Tibial artery (tissue), 4 donors: ENCODE measurements at places on chromosomes 16 and 17.

DNA sequence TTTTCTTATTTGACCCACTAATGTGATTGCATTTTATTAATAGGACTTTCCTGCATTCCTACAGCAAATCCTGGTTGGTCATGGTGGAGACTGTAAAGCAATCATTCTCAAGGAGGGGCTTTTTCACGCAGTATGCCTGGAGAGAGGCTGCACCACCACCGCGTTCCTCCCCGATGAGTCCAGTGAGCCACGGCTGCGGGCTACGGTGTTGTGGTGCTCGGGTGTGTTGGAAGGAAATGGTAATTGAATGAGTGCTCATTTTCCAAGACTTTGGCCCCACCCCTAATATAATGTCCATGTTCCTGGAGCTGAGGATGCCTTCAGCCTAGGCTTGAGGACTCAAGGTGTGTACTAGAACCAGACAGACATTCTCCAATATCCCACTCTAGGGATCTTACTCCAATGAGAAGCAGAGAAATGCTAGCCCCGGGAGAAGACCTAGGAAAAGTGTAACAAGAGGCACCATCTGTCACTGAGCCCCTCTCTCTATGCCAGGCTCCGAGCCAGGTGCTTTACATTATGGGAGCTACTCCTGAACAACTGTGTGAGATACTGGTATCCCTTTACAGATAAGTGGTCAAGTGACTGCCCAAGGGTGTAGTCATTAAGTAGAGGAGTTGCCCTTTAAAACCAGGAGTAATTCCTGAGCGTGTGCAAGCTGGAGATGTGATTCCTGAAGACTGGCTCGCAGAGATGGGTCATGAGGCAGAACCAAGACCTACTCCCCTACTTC is 39.4 kb downstream of the HEATR6 start:
- no peak for DNase-seq

DNA sequence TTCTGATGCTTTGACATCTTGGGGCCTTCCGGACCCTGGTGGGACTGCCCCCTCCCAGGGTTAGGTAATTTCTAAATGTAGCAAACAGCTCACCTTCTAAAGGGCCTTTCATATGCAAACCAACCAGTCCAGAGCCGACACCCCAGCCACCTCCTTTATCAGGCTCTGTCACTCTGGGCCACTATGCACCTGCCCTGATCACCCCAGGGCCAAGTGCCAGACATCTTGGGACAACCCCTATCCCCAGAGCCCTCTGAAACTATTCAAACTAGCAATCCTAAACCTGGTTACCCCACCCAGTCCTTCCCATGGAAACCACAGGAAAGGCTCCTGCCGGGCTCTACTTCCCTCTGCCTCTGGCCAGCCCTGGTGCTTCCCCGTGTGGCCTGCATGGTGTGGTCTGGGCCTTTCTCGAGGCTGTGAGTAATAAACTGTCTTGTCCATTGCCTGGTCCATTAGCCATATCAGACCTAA is 91.2 kb upstream of the TNRC6C start:
- peak; percentile 43 for DNase-seq

DNA sequence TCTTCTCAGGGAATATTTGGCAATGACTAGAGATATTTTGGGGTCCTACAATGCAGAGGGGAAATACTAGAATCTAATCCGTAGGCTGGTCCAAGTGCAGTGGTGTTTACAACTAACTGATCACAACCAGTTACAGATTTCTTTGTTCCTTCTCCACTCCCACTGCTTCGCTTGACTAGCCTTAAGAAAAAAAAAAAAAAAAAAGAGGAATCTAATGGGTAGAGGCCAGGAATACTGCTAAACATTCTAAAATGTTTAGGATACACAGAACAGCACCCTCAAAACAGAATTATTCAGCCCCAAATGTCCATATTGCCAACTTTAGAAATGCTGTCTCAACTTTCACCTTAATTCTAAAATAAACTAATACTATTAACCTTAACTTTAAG is 49.0 kb upstream of the SKAP1 start:
- no peak for DNase-seq

DNA sequence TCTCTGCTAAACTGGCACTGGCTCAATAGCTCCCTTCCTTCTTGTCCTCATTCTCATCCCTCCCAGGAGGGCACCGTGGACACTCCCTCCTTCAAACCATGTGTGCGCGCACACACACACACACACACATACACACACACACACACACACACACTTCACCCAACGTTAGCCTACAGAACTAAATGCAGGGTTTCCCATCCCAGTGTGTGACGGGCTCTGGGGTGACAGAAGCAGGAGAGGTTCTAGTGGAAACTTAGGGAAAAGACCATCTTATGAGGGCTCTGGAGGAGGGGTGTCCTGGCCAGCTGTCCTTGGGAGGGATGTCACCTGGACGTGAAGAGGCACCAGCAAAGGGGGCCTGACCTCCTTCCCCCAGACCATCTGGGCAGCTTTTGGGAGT is 19.7 kb downstream of the OSBPL7 start:
- no peak for DNase-seq

DNA sequence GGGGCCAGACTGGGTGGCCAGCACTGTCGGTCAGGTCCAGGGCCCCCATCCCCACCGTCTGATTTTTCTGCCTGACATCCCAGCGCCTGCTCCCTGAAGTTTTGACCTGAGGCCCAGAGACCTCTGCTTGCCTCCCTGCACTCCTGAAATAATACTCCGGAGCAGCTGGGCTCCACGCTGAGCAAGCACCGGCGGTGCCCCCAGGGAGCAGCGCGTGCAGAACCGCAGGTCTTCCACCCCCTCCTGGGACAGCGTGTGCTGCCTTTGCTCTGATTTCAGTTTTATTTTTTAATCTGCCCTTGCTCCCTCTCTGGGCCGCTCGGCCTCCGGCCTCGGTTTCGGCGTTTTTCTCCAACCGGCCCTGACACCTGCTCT is 132.4 kb upstream of the GSE1 start:
- no peak for DNase-seq

DNA sequence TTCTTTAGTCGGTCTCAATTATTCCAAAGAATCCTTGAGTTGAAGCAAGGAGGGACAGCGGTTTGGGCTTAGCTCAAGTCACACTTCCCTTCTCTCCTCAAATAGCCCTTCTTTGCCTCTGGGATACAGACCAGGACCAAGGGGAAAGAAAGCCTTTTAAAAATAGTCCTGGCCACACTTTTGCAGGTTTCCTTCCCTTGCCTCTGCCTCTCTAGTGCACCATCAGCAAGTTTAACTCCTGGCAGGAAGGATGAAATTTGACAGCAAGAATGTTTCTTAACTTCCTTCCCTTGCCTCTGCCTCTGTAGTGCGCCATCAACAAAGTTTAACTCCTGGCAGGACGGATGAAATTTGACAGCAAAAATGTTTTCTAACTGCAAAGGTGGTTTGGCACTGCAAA is 7.2 kb upstream of the G6PC1 start:
- DNase-seq, result no peak

DNA sequence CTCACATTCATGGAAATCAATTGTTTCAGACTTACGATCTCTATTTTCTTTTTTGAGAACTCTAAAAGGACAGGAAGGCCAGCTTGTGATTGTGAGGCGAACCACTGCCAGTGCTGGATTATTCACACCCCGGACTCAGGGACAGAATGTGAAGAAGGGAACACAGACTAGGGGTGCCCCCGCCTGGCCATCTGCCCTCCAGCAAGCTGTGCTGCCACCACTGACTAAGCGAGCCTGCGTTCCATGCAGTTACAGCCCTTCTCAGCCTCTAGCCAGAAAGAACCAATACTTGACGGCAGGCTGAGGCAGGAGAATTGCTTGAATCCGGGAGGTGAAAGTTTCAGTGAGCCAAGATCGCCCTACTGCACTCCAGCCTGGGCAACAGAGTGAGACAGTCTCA is 2.8 kb downstream of the HAGH start:
- DNase-seq, result no peak

DNA sequence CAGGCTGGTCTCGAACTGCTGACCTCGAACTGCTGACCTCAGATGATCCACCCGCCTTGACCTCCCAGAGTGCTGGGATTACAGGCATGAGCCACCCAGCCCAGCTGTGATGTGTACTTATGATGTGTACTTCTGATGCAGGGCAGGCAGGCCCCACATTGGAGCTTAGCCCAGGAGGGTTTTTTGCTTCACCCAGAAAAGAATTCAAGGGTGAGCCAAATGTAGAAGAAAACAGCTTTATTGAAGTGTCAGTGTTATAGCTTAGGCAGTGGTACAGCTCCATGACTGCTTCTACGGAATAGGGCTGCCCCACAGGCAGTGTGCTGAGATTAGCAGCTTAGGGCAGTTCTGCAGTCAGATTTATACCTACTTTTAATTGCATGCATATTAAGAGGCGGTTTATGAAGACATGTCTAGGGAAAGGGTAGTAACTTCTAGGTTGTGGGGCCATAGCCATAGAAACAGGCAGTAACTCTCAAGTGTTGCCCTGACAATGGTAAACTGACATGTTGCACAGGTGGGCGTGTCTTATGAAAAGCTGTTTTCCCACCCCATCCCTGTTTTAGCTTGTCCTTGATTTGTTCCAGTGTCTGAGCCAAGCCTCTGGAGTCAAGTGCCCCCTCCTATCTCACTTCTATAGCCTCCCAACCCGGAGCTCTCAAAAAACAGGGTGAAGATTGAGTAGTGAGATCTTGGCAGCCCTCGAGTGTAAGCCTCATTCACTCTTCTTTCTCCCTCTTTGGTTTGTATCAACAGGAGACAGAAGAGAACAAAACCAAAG is 24.1 kb upstream of the POLR3E start:
- no peak for DNase-seq

DNA sequence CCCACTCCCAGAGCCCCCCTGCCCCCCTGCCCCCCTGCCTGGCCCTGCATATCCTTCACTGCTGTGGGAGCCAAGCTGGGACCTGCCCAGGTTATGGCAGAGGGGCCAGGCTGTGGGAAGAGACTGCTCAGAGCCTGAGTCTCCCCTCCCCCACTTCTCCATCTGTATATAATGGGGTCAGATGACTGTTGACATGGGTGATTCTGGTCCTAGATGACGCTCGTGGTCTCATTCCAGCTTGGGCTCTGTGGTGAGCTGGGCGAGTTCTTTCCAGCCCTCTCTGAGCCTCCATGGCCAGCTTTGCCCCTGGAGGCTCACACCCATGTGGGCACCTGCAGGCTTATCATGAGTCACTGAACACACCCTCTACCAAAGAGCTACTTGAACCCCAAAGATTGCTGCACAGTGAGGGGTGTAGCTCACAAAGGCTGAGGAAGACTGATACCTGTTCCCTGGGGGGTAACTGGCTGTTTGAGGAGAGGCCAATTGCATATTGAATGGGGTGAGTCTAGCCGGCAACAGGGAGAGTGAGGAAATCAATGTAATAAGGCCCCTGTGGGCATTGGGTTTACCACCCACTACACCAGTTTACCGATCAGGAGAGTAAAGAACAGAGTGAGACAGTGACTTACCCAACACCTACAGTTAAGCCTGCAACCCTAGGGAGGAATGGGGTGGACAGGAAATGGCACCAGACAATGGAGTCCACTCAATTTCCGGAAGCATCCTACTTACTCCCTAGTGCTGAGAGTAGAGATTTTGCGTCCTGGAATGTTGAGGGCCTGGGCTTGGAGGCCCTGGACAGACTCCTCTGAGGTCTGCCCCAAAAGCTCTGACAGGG is 4.2 kb upstream of the SREBF1 start:
- peak; percentile 55 for DNase-seq

DNA sequence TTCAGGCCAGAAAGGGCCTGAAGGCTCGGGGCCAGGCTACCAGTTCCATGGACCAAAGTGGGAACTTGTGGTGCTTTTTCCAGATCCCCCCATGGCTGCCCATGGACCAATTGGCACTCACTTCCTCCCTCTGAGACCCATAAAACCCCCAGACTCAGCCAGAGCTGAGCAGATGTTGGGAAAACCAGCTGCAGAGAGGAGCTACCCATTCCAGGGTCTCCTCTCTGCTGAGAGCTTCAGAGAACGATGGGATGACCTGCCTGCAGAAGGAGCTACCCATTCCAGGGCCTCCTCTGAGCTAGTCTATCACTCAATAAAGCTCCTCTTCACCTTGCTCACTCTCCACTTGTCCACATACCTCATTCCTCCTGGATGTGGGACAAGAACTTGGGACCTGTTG is 52.2 kb upstream of the MED9 start:
- no peak for DNase-seq

DNA sequence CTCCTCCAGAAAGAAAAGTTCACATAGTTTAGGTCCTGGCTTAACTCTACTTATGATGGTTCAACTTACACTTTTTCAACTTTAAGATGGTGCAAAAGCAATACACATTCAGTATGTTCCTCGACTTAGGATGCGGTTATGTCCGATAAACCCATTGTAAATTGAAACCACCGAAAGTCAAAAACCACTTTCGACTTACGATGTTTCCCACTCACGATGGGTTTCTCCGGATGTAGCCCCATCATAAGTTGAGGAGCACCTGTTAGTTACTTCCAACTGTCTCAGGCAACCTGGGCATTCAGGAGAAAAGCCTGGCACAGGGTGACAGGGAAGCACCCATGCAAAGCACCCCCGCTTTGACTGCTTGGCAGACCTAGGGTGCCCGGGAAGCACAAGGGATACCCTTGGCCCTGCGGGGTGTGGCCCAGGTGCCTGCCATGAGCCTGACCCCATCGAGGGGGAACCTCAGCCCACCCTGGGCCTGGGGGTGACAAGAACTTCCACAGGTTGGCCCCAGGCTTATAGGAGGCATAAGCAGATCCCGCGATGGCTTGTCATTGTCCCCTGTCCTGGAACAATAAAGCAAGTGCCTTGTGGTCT is 14.0 kb downstream of the UNC119 start:
- no peak for DNase-seq

GRCh38 chr17:47665655-47666054 is 15.9 kb downstream of the KPNB1 start:
- DNase-seq, result no peak

- DNase-seq, result no peak
Measured at GRCh38 chr17:75976175-75976848, 2.7 kb downstream of the ACOX1 start.

DNA sequence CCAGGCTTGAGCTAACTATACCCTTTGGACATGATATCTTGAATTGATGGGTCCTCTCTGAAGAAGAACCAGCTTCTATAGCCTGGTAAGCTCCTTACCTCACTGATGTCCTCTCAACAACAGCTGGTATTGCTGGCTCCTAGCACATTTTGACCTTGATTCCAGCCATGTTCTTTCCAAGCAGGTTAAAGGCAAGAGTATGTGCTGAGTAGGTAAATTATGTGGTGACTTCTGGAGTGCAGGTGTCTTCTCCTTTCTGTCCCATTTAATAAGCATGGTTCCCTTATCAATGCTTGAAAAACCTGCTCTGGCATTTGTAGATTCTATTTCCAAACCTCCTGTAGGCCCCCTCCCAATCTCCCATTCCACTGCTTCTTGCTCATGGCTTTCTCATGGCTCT is 300.1 kb downstream of the UTP18 start:
- DNase-seq, result no peak

- no peak for DNase-seq
Measured at GRCh38 chr16:24729951-24730815, 732 bp downstream of the TNRC6A start.

DNA sequence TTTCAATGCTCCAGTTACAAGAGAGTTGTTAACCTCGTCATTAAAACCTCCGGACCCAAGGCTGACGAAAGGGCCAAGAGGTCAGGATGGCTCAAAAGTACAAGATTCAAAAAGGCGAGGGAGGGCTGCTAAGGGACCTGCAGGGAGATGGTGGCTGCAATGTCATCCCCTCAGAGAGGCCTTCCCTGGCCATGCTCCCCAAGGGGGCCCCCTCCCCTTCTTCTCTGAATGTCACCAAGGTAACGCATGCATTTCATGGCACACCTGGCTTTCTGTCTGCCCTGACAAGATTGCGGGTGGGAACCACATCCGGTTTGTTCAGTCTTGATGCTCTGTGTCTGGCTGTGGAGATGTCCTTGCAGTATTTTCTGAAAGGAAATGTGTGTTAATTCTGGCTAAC is 89.9 kb downstream of the C16orf78 start:
- no peak for DNase-seq

- DNase-seq, result no peak
Measured at GRCh38 chr17:54907376-54907775, 6.7 kb downstream of the TOM1L1 start.
